ENCODE measurements at places on chromosomes 5 and 9. TPM values are rescaled to one million over a fixed set of nuclear protein-coding genes. Genes with fewer than 3 reads are reported as not detected.

The TOPORS gene
- 25.1 TPM for total RNA-seq

The ADAMTS2 gene
- 44.5 TPM for total RNA-seq

The NXNL2 gene
- 7.7 TPM for total RNA-seq

The IRX4 gene
- not detected for total RNA-seq

The GRXCR2 gene
- total RNA-seq: not detected

The UNC5A gene
- not detected for total RNA-seq

The SEC16A gene
- 43.2 TPM for total RNA-seq

The LCN9 gene
- not detected for total RNA-seq

DNA sequence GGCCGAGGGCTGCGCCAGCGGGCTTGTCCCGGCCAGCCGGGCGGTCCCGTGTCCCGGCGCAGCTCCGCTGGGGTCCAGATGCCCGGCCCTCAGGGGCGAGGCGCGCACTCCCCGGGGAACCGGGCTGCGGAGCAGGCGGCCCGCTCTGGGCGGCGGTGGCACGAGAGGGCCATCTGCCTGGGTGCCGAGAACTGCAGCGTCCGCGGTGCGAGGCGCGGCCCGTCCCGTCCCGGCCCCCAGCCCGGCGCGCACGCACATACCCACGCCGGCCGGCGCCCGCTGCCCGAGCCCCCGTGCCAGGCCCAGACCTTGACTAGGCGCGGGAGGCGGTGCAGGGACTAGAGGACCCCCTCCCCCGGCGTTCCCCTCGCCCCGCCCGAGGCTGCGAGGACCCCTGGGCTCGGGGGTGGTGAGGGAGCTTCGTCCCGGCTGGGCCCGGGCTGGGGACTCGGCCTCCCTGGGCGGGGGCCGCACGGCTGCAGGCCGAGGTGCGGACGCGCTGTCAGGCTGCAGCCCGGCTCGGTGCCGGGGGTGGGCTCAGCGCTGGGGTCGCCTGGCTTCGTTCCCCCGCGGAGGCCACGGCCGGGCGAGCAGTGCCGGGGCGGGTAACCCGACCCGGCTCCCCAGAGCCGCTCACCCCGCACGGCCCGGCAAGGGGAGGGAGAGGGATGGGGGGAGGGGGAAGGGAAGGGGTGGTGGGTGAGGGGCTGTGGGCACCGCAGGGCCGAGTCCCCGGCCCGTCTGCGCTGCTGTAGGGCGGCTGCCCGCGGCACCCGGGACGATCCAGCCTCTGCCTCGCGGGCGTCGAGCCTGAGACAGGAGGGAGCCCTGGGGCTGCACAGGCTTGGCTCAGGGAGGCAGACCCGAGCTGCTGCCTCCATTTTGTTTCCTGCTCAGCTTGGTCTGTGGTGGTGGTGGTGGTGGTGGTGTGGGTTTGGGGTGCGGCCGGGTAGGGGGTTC, 1.2 kb upstream of the NSD1 start:
- DNase-seq: peak; percentile 16

- no peak for DNase-seq
Observed at GRCh38 chr5:120083851-120084542, 380.1 kb upstream of the PRR16 start.

GRCh38 chr9:126423916-126424185, 97.2 kb downstream of the MVB12B start:
- DNase-seq: no peak

- DNase-seq: no peak
Observed at GRCh38 chr9:91174772-91175171, 186.9 kb downstream of the AUH start.

DNA sequence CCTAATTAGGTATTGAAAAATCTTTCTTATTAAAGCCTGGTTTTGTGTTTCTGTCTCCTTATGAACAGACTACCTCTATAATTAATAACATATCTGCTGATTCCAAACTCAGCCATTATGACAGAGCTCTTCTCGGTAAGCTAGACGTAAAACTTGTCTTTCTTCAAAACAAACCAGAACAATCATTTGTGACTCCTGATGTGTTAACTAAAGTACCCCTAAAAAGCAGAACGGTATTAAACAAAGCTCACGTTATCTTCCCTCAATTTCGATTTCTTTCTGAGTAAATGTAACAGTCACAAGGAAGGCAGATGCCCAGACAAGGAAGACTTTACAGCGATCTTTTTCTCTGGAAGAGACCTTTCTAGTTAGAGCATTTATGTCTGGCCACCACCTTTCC, 1.8 kb downstream of the SEMA5A start:
- no peak for DNase-seq

- no peak for DNase-seq
Observed at GRCh38 chr5:2112173-2113025, 229.7 kb upstream of the IRX4 start.

DNA sequence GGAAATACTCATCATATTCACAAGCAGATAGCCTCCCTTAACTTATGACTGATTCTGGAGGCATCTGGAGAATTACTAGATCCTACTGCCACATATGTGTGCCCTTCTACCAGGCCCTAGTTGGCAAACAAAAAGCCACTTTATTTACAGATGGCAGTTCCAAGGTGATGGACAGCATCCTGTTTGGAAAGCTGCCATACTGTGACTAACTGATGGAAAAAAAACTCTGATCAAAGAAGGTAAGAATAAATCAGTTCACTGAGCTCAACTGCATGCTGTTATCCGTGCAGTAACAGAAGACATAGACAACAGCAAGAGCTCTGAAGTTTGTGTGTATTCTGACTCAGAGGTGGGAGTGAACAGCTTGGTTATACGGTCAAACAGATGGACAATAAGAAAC, 279.8 kb upstream of the POU5F2 start:
- DNase-seq: peak; percentile 44

DNA sequence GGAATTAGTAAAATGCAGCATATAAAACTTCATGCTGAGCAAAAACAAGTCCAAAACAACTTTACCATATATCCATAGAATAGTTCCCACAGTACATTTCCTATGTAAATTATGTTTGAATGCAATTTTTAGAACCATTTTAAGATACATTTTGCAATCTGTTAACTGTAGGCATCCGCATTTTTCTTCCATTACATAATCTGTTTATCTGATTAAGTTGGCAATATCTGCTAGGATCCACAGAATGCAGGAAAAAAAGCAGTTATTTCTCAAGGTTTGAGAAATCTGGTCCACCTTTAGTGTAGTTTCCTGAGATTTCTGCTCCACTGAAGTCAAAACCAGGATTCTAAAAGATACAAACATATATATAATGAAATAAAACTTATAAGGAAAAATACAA, 6.2 kb downstream of the NUDCD2 start:
- peak; percentile 70 for DNase-seq

- no peak for DNase-seq
Observed at GRCh38 chr9:135789838-135790291, 87.9 kb downstream of the KCNT1 start.

DNA sequence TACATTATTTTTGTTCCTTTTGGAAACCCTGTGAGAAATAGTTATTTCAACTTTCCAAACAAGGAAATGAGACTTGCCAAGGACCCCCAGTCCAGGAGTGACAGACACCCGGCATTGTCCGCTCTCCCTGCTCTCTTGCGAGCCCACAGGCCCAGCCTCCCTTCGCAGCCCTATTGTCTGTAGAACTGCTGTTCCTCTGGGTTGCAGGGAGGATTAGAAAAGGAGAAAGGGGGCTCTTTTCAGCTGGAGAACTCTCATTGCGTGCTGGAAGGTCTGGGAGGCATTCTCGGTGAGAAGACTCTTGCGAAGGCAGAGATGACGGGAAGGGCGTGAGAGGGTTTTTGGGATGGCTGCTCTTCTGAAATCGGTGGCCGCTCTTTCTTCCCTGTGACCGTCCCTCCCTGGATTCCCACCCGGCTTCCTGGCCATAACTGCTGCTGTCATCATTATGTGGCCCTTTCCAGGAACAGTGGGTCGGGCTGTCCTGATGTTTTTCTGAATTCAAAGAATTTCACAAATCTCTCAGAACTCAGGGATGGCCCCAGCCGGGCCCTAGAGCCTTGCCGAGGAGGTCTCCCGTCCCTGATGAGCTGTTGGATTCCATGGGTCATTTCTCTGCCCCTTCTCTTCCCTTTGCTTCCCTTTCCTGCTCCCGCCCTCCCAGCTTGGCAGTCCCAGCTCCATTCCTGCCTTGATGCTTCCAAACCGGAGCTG, 29.8 kb downstream of the STC2 start:
- DNase-seq: no peak

DNA sequence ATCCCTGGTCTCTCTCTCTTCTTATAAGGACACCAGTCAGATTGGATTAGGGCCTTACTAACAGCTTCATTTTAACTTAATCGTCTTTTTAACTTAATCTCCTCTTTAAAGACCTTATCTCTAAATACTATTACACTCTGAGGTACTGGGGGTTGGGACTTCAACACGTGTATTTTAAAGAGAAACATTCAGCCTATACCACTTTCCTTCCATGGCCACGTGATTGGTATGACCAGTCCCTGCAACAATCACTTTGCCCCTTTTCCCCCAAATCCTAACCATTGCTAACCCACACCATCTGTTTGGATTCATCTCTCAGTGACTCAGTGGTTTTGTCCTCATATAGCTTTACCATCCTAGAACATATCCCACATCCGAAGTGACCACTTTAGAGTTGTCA, 3.8 kb upstream of the MAN2A1 start:
- no peak for DNase-seq

DNA sequence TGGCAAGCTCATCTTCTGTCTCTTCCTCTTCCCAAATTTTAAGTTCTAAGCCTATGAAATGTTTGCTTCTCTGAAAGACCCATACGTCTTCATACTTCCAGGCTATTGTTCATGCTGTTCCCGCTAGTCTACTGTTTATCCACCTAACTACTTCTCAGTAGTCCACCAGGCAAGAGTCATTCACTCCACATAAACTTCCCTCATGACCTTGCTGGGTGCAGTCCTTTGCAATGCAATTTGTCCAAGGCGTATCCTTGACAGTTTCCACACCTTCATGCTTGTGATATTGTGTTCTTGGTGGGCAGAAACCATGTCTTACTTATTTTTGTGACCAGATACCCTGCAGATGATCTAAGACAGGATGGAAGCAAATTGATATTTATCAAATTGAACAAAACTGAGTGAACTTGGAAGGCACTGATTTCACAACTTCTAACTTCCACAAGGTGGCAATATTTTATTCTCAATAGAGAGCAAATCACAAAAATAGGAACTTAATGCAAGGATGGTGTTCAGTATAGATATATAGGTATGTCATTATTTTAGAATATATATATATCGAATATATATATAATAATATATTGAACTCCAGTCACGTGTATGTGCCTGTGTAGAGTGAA, 30.3 kb downstream of the TYRP1 start:
- peak; percentile 47 for DNase-seq

DNA sequence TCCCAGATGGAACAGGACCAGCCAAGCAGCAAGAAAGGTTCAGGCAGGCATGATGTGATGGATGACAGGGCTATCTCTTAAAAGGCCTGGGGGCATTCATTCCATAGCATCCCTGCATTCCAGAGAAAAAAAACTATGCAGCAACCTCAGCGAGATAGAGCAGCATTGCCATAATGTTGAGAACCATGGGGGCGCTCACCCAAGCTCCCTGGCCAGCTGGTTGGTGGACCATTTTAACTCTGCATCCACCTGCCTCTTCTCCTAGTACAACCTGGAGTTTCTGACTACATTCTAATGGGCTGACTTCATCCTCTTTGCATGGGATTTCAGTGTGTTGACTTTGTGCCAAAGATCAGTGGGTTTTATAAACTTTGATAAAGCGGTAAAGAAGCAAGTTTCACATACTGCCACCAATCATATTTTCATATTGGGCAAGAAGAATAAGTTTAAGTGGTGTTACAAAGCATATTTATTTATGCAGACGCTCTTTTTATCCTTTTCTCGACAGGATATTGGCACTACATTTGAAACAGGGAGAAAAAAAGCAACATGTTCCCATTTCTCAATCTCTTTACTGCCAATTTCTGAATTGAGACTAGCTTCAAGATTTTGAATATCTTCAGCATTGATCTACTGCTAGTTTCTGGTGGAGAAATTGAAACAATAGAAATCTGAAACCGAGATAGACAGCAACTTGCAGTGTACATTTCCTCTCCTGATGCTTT, 378.3 kb upstream of the WWC1 start:
- no peak for DNase-seq

- no peak for DNase-seq
Observed at GRCh38 chr9:126399251-126399650, 72.6 kb downstream of the MVB12B start.

DNA sequence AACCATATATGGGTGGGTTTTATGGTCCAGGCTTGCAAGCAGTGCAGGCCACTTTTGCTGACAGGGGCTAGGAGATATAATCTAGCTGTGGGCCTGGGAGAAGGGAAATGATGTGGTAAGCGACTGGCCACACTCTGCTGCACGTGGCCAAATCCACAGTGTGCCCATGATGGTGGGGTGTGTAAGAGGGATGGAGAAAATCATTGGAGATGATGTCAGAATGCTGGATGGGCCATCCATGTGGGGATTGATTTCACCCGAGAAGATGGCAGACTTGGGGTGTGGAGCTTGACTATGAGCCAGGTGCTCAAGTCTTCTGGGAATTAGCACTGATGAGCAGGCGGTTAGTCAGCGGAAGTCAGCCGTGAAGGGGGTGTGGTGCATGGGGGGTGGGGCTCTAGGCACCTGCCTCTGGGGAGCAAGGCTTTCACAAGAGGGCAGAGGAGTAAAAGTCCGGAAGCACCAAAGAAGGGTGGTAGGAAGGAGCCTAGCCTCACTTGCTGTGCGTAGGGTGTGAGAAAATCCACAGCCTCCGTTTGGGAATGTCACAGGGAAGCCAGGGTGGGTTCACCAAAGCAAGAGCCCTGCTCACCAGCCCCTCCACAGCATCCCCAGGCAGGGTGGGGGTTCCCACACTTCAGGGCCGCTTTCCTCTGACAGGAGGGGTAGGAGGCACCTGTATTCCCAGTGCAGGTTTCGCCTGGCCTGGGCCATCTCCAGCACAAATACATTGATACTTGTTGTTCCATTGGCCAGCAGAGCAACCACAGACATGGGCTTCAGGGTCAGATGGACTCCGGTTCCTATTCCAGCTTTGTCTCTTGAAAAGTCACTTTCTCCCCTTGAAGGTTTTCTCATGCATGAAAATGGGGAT, 44.5 kb upstream of the ANGPTL2 start:
- no peak for DNase-seq

GRCh38 chr5:95731571-95732554, 727 bp downstream of the RHOBTB3 start:
- DNase-seq: peak; percentile 59

DNA sequence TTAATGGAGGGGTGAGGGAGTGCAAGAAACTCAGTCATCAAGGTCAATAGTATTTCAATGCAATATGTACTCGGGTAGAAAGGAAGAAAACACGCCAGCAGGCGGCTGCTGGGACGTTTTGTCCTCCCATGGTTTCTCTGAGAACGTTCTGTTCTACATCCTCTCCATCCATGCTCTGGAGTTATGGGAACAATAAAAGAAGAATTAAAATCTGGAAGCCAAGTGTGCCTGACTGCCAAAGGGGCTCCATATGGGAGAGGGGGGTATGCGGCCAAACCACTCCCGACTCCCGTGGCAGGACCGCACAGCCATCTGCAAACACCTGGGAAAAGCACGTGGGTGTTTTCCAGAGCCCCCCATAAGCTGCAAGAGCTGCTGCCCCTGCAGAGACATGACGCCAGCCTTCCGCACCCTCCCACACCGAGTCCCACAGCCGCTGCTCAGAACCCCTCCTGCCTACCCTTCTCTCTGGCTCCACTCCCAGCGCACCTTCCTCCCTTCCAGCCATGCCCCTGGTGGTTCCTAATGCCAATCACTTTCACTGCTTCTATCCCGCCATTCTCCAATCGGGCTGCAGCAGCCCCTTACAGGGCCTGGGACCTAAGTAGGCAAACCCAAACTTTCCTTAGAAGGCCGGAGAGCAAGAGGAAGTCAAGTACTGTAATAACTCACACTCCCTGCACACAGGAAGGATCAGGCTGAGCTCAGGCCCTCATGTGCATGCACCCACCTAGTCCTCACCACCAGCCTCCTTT, 241.6 kb downstream of the SYK start:
- no peak for DNase-seq

- peak; percentile 65 for DNase-seq
Observed at GRCh38 chr5:172839669-172840431, 5.8 kb downstream of the ERGIC1 start.

Data from fibroblast of villous mesenchyme (primary cell).